H54 (cell line): ENCODE measurements at places on chromosomes 11 and 22.

- no peak for DNase-seq
Measured at GRCh38 chr11:15107730-15108515, 6.8 kb upstream of the INSC start.

GRCh38 chr11:121755906-121756305, 303.1 kb upstream of the SORL1-AS1 start:
- DNase-seq: no peak

GRCh38 chr11:2881076-2881980, 4.2 kb downstream of the CDKN1C start:
- no peak for DNase-seq

DNA sequence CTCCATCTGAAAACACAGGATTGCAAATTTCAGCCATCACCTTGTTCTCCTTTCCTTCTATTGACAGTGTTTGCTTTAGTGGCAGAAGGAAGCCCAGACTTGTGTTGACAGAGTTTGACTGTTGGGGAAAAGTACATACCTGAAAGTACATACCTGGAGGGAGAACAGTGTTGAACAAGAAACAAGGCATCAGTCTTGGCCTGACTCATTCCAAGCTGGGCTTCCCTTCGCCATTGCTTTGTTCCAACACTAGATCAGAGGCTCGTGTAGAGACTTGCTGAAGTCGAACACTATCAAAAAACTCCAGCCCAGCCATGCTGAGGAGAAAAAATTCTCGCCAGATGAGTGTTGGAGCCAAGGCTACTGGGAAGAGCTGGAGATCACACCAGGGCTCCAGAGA, 133.4 kb downstream of the BBOX1 start:
- DNase-seq: no peak

DNA sequence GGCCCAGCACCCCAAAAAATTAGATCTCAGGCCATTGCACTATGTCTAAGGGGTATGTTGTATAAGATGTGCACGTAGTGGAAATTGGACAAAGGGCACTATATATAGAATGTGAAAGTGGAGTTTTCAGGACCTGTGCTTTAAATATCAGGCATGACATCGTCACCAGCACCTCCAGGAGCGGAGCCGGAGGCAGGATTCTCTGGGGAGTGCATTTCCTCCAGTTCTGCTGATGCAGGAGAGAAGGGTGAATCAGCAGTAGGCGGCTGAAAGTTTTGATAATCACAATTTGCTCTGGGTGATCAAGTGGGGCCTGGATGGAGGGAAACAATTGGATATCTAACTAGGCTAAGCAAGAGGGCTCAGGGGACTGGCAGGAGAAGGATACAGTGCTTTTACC, 69.1 kb upstream of the NTM start:
- DNase-seq: no peak

DNA sequence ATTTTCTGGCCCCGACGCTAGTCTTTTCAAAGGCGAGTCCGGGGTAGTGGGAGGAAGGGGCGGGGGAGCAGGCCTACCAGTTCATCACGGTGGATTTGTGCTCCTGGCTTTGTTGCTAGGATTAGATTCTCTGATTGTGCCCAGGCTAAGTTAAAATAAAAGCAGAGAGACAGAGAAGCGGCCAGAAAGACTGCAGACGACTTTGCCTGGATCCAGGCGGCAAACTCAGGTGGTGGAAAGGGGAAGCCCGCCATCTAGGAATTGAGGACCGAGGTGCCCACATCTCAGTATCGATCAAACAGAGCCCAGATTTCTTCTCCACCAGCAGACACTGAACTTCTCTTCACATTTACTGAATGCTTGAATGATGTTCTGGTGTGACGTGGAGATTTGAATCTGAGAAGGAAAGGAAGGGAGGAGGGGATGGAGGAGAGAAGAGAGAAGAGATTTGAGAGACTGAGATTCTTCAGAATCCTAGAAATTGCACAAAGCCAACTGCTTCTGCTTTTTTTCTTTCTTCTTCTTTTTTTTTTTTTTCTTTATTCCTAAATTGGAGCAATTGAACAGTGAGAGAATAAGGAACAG, 2.7 kb downstream of the FAT3 start:
- DNase-seq: no peak

DNA sequence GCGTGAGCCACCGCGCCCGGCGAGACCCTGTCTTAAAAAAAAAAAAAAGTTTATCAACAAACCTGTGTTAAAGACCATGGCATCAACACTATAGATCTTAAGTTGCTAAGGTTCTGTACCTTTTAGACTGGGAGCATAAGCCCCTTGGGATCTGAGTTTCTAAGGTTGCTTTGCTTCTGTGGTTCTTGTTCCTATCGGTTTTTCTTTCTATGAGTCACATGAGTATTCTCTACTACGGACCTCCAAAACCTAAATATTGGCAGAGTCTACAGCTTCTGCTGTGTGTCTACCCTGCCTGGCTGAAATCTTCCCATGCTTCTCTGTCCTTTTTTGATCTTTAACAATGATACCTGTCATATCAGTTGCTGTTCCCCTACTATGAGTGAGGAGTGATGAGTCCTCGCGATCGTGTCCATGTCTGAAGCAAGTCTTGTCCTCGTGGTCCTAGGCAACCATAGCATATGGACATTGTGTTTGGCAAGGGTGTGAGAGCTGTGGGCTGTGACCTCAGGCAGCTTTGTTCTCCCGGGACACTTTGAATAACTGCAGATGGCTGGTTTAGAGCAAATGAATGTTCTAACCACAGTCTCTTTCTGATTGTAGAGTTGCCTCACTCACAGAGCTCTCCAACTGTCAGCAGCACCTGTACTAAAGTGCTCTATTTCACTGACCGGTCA, 9.0 kb upstream of the DLAT start:
- DNase-seq: no peak

- no peak for DNase-seq
Measured at GRCh38 chr11:123505546-123506299, 75.7 kb downstream of the GRAMD1B start.
